ENCODE measurements at places on chromosomes 16 and 17.
A peak's percentile ranks its signal among the peaks of the same experiment; 100 is the strongest.

- no peak for DNase-seq
These were observed 19.4 kb downstream of the DRC7 start for GRCh38 chr16:57714047-57714446.

GRCh38 chr17:53896047-53896446 is 73.3 kb downstream of the KIF2B start:
- no peak for DNase-seq

DNA sequence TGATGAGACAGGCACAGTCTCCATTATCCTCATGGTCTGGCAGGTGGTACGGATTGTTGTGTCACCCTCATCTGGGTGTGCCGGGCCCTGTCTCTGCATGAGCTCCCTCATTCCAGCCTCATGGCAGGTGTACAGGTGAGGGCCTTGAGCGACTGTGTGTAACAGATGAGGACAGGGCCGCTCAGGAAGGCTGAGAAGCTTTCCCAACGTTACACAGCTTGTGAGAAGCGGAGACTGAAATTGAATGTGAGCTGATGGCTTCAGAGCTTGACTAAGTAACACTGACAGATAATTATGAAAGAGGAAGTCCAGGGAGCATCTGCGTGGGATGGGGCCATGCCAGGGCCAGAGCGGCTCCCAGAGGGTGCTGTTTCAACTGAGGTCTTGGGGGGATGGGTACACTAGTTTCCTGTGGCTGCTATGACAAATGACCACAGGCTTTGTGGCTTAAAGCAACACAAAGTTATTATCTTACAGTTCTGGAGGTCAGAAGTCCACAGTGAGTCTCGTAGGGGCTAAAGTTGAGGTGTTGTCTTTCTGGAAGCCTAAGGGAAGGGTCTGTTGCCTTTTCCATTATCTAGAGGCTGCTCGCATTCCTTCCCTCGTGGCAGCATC is 36.7 kb downstream of the CMIP start:
- no peak for DNase-seq

DNA sequence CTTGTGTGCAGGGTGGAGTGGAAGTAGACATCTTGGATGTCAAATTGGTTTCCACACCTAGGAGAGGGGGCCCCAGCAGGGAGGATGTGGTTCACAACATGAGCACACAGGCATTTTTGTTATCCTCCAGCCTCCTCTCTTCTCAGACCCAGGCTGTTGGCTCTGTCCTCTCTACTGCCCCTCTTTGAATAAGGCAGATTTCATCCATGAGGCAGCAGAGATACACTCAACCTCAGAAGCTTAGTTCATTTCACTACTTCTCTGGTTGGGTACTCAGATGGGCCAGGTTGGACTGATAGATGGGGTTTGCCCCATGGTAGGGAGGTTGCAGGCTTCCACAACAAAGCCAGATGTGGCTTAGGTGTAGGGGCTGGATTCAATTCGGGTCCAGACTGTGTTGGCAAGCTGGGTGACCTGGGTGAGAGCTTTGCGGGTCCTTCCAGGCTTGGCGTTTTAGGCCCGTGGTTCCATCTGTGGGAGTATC is 22.2 kb upstream of the NFATC3 start:
- no peak for DNase-seq

DNA sequence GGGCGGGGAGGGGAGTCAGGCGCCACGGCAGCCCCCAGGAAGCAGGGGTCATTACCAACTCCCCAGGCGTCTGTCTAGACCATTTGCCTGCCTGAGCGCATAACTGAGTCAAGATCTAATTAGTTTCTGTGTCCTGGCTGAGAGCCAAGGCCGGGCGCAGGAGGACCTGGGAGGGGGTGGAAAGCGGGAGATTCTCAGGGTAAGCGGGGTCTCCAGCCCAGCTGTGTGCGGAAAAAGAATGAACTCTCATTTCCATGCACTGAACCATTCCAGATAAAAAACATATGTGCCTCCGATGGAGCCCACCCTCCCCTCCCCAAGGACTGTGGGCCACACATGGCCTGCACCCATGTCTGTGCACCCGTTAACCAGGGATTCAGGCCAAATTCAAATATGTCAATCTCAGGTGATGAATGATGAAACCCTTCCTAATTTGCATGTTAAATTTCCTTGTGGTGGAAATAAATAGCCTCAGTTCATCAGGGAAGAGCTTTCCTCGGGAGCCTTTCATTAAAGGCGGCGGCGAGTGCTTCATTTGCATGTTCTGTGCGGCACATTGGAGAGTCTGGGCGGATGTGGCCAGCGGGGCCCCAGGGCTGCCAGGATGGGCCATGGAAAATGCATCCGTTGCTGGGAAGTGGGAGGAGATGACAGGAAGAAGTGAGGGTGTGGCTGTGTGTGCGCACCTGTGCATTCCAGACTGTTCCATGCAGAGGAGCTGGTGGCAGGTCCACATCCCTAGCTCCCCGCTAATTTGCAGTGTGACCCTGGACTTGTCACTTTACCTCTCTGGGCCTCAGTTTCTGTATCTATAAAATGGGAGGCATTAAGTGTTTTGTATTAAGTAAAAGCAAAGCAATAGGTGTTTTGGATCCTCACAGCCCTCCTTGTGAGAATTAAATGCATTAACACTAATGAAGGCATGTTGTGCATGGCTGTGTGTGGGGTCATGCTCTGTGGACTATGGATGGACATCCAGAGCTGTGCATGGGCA is 151.1 kb downstream of the SDK2 start:
- DNase-seq = no peak

DNA sequence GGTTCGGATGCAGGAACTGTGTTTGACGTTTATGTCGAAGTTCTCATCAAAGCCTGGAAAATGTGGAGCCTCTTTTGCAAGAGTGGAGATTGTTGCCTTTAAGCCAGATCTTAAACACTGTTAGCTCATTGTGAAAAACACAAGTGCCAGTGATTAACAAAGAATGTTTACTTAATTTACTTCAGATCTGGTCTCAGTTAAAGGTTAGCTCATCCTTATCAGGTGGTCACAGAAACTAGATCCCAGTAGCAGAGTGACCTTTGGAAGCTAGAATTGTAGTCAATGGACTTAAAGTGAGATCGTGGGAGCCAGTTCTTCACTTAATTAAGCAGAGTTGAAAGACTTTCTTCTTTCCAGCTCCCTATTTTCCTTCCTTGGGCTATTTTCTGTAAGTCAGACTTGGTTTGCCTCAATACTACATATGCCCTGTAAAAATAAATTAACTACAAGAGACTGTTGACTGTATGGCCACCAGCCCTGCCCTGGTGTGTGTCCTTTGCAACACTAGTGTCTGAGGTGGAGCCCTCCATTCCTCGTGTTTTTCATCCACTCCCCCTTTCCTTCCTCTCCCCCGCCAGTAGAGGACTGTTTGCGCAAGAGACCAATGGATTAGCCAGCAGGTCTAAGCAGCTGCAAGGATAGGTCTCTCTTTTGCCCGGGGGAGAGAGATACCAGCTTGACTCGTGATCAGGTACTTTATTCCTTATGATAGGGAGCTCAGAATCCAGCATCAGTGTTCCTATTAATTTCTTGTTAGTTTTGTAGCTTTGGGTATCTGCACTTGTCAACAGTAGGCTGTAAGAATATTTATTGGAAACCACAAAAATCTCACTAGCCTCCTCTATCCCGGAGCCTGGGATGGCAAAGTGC is 20.2 kb downstream of the FBXO39 start:
- DNase-seq = no peak

DNA sequence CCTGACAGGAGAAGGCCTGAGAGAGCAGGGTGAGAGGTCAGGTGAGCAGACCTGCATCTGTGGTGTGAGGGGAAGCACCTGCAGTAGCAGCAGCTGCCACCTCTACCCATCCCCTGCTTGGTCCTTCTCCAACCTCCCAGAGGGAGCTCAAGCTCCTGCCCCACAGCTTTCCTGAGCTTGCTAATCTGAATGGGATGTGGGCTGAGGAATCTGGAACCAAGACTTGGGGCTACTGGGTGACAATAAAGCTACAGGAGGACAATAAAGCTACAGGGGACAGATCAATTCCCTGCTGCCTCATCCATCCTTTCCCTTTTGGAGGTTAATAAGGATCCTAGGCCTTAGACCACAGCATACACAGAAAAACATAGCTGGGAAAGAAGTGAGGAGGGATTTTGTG is 4.9 kb upstream of the TBX4 start:
- no peak for DNase-seq

DNA sequence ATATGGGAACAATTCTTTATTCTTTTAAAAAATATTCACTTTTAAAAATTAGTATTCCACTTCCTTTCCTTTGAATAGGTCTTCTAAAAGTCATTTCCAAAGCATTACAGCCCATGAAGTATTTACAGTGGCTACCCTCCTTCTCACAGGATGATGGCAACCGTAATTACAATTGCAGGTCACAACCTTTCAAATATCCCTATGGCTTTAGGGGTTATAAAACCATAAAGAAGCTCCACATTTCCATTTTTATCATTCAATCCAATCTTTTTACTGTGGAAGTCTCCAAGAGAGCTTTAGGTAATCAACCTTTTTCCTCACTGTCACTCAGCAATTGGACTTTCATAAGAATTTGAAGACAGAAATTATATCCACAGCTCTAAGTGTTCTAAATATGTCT is 488.9 kb upstream of the CA10 start:
- no peak for DNase-seq

- DNase-seq = no peak
These were observed 2.0 kb downstream of the CBX4 start for GRCh38 chr17:79836972-79837887.

DNA sequence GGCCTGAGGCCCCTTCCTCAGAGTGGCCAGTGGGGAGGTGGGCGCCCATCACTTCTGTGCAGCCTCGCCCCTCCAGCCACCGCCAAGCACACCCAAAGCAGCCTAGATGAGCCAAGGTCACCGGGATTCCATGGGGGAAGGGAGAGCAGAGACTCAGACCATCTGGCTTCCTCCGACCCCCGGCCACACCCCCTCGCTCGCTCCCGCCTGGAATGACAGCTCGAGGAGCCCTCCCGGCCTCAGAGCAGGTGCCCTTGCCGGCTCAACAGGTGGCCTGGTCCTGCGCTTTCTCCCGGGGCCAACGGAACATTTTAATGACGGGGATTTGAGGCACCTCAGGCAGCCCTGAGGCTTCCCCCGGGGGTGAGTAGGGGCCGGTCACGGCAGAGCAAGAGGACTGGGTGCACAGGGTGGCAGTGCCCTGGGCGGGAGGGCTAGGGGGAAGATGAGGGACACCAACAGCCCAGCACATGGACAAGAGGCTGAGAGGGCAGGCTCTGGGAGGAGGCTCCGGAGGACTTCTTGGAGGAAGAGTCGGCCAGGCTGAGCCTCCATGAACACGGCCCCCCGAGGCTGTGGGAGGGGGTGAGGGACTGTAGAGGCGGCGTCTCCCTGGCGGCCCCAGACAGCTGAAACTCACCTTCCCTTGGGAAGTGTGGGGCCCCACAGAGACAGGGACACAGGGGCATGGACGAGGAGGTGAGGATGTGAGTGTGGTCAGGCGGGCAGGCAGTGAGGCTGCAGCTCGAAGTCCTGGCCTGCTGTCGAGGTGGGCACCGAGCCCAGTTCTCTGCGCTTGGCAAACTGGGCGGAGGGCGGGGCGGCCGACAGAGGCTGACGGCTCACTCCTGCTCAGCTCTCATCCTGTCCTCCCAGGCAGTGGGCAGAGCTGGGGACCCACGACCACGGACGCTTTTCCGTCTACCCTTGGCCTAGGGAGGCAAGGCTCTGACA is 12.5 kb upstream of the C1QTNF8 start:
- peak; percentile 47 for DNase-seq

GRCh38 chr17:29732613-29733012 is 109.9 kb upstream of the CORO6 start:
- no peak for DNase-seq

GRCh38 chr17:34884597-34884996 is 76.7 kb downstream of the CCT6B start:
- DNase-seq = no peak

GRCh38 chr16:88672776-88673175 is 9.9 kb upstream of the MVD start:
- no peak for DNase-seq

DNA sequence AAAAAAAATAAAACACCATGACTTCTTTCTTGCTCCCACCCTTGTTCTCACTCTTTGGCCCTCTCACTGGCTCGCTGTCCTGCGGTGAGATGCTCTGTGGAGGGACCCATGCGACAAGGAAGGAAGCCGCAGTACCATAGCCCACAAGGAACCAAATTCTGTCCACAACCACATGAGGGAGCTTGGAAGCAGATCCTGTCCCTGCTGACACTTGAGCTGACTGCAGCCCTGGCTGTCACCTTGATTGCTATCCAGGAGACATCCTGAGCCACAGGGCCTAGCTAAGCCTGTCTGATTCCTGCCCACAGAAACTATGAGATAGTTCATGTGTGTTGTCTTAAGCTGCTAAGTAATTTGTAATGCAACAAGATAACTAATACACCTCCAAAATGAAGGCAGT is 4.8 kb upstream of the MT2A start:
- DNase-seq = no peak

DNA sequence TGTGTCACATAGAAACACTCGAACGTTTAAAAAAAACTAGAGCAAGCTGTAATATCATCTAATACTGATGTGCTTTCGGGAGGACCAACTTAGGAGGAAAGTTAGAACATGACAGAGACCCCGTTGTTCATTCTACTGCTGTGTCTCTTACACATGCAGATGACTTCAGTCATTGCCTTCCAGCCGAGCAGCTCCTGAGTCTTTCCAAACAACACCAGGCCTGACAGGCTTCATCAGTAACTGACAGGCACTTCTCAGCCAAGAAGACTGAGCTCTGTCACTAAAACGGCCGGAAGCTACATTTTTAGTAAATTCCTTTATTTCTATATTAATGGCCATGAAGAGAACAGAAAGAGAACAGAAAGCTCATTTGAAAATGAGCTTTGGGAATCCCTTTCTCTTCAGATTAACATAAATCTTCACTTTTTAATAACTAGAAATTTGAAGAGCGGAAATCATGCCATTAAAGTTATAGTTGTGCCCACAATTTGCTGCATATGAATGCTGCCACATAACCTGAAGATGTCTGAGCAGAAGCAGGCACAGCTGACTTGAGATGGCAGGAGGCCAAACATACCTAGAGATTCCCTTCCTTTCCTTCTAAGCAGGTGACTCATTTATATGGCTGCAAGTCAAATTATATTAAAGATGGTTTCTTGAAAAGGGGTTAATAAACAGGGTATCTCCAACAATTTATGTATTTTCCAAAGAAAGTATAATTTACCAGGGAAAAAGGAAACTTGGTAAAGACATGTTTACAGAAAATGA is 148.9 kb downstream of the ITFG1 start:
- peak; percentile 15 for DNase-seq

- no peak for DNase-seq
These were observed 1.7 kb downstream of the KRT222 start for GRCh38 chr17:40663252-40663651.

GRCh38 chr17:61406971-61407911 is 7.6 kb downstream of the TBX2 start:
- no peak for DNase-seq

DNA sequence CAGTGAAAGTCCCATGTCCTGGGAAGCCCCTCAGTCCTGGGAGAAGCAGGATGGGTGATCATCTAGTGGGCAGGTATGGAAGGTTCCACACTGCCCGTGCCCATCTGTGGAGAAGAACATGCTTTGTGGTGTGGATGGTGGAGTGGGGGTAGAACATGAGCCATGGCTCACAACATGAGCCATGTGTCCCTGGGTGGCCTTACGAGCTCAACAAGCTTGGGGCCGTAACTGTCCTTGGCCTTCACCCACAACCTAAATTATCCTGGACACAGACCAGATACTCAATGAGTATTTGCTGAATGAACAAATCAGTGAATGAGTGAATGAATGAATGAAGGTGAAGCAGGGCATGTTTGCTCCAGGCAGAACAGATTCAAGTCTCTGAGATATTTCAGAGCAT is 13.5 kb downstream of the SOX8 start:
- DNase-seq = no peak

Data from posterior cingulate gyrus (tissue), 11 donors.